ENCODE measurements at places on chromosomes 1 and 21. TPM values are rescaled to one million over a fixed set of nuclear protein-coding genes. Genes with fewer than 3 reads are reported as not detected.

GRCh38 chr1:119442756-119443155, 27.8 kb downstream of the HSD3B2 start:
- DNase-seq, result no peak

DNA sequence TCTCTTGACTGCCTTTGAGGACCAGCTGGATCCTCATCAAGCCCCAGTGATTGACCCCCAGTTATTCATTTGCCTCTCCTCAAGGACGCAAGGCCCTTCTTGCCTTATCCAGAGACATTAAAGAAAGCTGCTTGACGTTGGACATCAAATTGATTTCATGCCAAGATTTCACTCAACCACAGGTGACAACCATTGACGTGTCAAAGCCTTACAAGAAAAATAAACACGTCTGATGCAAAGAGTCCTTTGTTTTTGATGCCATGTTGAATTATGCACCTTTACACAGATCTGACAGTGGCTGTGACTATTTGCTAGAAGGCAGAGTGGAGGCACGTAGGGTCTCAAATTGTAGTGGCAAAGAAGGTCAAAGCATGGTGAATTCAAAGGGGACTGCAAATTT, 666.2 kb upstream of the CAMK1G start:
- DNase-seq, result no peak

GRCh38 chr1:229223498-229223897, 47.4 kb upstream of the RAB4A start:
- DNase-seq, result no peak

- DNase-seq, result no peak
These were observed 112.5 kb downstream of the ZC3H11B start for GRCh38 chr1:219500327-219500897.

GRCh38 chr1:85629532-85629920, 49.0 kb downstream of the CCN1 start:
- DNase-seq, result no peak

DNA sequence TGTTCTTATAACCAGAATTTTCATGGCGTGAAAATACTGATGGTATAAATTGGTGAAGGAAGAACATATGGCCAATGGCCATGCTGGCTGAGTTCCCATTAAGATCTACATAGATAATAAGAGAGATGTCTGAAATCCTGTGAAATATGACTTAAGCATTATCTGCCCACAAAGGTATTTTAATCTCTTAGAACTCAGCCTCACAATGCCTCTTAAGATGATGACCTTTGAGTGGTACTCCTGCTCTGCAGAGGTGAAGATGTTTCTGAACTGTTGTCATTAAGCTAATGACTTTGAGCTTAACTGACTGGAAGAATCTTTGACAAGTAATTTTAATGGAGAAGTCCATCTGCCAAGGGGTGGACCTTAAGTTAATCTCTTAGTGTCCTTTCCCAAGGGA, 148.7 kb downstream of the ZNF326 start:
- no peak for DNase-seq

DNA sequence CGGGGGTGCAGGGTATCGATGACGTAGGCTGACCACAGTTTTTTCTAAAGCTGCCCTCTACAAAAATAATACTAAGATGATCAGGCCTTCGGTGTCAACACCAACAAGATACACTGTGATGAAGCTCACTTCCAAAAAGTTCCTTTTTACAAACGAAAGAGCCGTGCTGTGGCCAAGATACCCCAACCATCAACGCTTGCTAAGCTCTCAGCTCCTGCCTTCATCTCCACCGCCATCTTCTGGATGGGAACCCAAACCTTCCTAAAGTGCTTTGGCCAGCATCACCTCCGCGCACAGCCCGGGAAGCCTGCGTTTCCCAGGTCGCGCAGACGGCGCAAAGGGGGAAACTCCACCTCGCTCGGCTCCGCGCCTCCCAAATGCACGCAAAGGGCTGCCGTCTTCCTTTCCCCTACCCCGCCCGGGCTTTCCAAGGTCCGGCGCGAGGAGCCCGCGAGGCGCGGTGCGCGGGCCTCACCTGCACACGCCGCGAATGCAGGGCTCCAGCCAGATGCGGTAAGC, 541 bp downstream of the USP48 start:
- peak; percentile 57 for DNase-seq

GRCh38 chr21:33852485-33852884, 63.1 kb downstream of the ATP5PO start:
- DNase-seq, result no peak

DNA sequence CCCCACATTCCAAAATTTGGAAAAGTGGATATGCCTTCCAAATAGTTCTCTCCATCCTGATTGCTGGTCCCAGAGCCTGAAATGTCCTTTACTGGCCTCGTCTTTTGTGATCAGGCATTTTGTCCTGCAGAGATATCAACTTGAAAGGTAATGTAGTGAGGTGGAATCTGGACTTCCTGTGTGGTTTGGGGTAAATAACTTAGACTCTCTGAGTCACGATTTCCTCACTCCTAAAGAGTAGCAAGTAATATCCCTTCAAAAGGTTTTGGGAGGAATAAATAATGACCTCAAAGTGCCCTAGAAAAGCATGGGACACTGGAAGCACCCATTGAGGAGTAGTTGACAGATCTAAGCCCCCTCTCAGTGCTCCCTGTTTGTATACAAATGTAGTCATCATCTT, 426.6 kb downstream of the OMA1 start:
- no peak for DNase-seq

DNA sequence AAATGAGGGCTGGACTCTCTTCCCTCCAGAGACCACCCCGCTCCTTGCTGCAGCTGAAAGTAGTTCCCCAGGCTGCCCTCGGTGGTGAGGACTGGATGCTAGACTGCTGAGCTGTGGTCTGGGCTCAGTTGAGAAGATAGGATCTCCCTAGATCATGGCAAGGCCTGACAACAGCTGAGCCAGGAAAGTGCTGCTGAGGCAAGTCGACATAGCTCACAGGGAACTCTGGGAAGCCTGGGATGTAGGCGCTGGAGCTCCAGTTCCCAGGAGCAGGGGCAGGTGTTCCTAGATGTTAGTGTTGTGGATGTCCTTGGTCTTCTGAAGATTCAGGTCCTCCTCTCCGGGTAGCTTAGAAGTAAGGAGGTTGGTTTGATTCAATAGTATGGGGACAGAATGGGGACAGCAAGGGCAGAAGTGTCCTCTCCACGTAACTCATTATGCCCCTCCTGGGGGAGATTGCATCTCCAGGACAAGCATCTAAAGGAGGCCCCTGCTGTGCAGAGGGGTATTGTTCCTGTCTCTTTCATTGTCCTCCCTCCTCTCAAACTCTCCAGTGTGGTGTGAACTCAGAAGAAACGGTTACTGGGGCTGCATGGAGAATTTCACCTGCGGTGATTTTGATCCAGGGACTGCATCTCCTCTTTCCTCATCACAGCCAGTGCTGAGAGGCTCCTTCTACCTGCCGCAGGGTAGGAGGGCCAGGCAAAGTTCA, 3.7 kb downstream of the CYB561D1 start:
- no peak for DNase-seq

- DNase-seq, result no peak
These were observed 75.2 kb upstream of the TSPAN2 start for GRCh38 chr1:115164484-115164883.

DNA sequence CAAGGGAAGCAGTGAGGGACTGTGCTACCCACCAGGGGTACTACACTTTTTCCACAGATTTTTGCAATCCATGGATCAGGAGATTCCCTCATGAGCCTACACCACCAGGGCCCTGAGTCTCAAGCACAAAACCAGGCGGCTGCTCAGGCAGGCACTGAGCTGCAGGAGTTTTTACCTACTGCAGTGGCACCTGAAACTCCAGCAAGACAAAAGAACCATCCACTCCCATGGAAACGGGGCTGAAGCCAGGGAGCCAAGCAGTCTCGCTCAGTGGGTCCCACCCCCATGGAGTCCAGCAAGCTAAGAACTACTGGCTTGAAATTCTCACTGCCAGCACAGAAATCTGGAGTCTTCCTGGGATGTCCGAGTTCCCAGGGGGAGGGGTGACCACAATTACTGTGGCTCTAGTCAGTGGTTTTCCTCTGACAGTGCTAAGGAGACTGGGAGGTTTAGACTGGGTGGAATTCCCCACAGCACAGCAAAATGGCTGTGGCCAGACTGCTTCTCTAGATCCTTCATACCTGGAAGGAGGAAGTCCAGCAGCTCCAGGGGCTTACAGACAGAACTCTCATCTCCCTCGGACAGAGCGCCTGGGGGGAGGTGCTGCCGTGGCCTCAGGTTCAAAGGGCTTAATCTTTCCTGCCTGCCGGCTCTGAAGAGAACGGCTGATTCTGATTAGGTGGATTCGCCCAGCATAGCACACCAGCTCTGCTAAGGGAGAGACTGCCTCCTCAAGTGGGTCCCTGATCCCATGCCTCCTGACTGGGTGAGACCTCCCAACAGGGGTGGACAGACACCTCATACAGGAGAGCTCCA, 437.8 kb downstream of the LTN1 start:
- DNase-seq, result no peak

- DNase-seq, result peak; percentile 46
These were observed 546 bp downstream of the KIF21B start for GRCh38 chr1:201022820-201023516.

DNA sequence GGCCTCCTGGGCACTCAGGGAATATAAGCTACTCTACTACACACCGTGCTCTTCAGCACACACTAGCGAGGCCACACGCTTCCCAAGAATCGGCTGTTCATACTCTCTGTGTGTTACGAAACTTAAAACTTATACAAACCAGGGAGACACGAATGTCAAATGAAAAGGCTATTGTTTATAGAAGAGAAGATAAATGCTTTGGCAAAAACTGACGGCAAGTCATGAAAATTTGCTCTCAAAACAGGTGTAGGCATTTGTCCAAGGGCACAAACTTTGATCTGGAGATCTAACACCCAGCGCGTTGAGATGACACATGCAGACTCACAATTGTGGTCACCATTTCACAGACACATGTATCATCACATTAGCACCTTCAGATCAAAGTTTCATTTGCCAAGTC, 46.1 kb downstream of the USP48 start:
- DNase-seq, result no peak

DNA sequence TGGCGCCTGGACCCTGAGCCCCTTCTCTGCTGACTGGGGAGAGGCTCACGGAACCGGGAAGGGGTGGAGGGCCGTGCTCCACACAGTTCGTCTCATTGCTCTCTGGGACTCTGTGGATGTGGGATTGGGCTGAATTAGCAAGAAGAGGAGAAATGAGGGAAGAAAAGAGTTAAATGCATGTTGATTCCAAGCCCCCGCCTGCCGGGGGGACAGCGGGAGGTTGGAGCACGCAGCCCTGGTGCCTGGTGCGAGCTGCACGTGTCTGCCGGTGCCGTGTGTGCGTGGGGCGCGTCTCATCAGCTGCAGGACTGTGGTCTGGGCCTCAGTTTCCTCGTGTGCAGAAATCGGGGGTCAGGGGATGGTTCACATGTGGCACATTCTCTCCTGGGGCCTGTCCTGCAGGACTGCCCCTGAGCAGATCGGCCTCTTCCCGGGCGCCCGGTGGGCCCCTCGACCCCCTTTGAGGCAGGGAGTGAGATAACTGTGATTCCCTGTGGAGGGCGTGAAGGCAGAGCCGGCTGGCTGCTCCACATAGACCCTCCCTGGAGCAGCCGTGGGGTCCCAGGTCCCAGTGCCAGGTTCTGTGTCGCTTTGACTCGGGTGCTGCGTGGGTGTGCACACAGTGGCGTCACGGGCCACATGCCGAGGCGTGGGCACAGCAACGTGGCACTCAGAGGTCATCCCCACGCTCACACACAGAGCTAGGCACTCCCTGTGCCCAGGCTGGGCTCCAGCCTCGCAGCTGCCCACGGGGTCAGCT, 11.4 kb downstream of the SAMD11 start:
- no peak for DNase-seq

GRCh38 chr1:220787069-220787619, 431 bp downstream of the MTARC1 start:
- no peak for DNase-seq

BGLAP gene
- total RNA-seq, result 3.0 TPM

F13B gene
- not detected for total RNA-seq

RPRD2 gene
- total RNA-seq, result 36.4 TPM

IFI44 gene
- total RNA-seq, result 187 TPM

Data from activated CD4-positive, alpha-beta T cell treated with anti-CD3 and anti-CD28 coated beads, Interleukin-2, amount 10 ng/mL, durations not matched to agents 7 days and 5 days (primary cell).